M059J (cell line): ENCODE measurements at places on chromosomes 13 and 19. TPM values are rescaled to one million over a fixed set of nuclear protein-coding genes. Genes with fewer than 3 reads are reported as not detected.
A peak's percentile ranks its signal among the peaks of the same experiment; 100 is the strongest.

DNA sequence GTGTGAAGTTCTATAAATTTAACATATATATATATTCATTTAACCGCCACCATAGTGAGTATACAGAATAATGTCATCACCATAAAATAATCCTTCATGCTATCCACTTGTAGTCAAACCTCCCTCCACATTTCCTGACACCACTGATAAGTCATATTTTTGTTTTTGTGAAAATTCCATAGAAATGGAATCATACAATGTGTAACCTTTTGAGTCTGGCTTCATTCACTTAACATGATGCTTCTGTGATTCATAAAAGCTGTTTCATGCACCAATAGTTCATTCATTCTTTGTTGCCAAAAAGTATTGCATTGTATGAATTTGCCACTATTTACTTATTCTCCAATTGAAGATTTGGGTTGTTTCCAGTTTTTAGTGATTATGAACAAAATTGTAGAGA is 497.5 kb upstream of the PCDH20 start:
- no peak for DNase-seq

DNA sequence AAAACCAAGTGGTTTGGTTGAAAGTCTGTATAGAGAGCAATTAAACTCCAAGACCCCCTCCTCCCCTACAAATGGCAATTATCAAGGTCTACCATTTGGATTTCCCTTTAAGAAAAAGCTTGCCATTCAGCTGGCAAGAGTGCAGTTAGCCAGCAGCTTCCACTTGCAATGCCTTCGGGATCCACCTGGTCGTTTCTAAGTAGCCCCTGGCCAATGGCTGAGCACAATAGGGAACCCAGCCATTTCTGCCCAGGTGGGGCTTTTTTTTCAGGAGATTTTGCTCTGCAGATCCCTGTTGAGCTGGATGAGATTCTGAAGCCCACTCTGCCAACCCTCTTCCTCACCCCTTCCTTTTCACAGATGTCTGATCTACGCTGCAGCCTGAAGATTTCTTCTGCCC is 26.3 kb downstream of the TGDS start:
- DNase-seq: no peak

FOXO1 gene
- 3.6 and 6.8 TPM in 2 replicates for total RNA-seq

GRCh38 chr13:21987793-21988192 is 316.9 kb downstream of the FGF9 start:
- DNase-seq: no peak

RPL18A gene
- 622 and 685 TPM in 2 replicates for total RNA-seq

- DNase-seq: no peak
These were observed 35.5 kb upstream of the LPAR6 start for GRCh38 chr13:48448285-48448958.

- no peak for DNase-seq
These were observed 48.0 kb upstream of the SLC7A9 start for GRCh38 chr19:32917616-32917996.

GRCh38 chr13:106177146-106177545 is 358.3 kb downstream of the EFNB2 start:
- DNase-seq: no peak

GRCh38 chr13:40596484-40596883 is 70.0 kb downstream of the FOXO1 start:
- no peak for DNase-seq

IFNL1 gene
- total RNA-seq: 1.3 TPM in 1 of 2 replicates, not detected in the other

GNG8 gene
- total RNA-seq: not detected in 2 replicates

GRCh38 chr13:113178896-113179167 is 20.4 kb downstream of the PROZ start:
- peak; percentile 23 for DNase-seq

GRCh38 chr19:4267101-4267900 is 11.8 kb upstream of the SHD start:
- peak; percentile 48 for DNase-seq

GRCh38 chr13:38519229-38519911 is 167.5 kb upstream of the FREM2 start:
- DNase-seq: no peak

GRCh38 chr13:107649079-107649478 is 566.3 kb downstream of the LIG4 start:
- DNase-seq: no peak

DNA sequence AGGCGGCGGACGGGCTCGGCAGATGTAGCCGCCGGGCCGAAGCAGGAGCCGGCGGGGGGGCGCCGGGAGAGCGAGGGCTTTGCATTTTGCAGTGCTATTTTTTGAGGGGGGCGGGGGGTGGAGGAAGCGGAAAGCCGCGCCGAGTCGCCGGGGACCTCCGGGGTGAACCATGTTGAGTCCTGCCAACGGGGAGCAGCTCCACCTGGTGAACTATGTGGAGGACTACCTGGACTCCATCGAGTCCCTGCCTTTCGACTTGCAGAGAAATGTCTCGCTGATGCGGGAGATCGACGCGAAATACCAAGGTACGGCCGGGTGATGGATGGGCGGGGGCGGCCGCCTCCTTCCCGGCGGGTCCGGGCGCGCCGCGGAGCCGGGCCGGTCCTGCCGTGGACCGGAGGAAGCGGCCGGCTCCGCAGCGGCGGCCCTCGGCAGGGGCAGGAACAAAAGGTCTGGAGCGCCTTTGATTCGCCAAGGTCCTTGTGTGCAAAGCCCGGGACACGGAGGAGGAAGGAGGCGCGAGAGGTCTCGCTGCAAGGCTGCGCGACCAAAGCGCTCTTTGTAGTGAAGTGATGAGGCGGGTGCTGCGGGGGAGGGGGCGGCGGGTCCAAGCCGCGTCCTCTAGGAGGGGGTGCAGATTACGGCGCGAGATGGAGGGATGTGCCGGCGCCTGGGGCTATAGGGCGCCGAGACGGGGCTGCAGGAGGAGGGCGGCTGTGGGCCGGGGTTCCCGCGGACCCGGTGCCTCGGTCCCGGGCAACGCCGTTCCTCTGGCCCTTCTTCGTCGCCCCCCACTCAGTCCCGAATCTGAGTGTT is 689 bp downstream of the ING1 start:
- DNase-seq: peak; percentile 57

DNA sequence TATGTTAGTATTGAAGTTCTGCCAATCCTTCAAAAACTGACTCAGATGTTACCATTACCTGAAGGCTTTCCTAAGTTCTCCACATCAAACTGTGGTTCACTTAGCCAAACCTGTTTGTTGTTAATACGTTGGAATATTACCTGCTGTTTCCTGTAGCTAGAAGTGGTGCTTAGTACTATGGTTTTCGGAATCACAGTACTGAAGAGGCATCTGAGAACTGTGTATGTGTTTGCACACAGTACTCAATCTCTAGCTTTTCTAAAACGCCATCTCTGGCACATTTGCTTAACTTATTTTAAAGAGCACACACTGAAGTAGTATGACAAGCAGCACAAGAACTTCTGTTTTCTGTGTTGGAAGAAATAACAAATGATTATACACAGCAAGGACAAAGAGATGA is 248.2 kb downstream of the SHISA2 start:
- DNase-seq: no peak

DNA sequence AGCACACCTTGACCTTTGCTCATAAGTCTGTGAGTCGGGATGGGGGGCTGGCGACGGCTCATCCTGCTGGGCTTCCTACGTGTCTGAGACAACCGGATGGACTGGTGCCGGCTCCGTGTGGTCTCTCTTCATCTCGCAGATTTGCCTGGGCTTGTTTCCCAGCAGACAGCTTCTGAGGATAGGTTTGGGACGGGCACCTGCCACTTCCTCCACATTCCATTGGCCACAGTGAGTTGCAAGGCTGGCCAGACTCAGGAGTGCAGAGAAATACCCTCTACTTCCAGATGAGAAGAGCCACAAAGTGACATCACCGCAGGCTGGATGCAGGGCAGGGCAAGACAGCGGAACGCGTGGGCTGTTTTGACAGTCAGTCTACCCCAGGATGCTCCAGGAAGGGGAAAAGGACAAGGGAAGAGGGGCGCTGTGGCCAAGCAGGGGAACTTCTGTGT is 48.1 kb downstream of the IRS2 start:
- DNase-seq: no peak

DNA sequence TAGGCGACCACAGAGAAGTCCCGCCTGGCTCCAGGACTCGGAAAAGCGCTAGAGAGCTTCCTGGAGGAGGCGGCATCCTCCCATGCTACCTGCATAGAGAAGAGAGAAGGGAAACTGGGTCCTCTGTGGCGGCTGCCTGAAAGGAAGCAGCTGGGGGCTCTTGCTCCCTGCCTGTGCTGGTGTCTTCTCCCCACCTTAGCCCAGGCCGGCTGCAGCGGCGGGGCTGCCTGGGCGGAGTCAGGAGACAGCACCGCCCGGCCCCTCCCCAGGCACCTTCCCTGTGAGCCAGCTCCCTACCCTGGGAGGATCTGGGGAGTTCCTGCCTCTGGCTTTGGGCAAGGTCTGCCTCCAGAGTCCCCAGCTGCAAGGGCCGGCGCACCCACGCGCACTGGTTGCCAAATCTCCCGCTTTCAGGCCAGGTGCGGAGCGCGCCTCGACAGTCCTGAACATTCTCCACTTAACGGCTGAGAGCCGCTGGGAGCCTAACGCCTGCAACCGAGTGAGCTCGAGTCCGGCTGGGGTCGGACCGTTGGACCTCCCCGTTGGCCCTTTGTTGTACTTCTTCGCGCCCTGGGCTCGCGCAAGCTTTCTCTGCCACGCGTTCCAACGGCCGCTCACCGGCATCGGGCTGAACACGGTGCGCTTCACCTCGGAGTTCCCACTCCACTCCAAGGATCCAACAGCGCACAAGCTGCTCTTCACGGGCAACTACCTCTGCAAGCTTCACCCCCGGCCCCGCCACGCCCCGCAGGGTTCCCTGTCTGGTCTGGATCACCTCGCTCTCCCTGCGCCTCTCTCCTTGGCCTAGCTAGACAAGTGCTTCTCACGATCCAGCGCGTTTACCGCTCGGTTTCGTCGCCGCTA is 21.8 kb upstream of the ZNF30 start:
- no peak for DNase-seq

GRCh38 chr13:73809561-73809960 is 324.6 kb downstream of the KLF12 start:
- DNase-seq: peak; percentile 63

GRCh38 chr13:74204602-74205312 is 70.6 kb upstream of the KLF12 start:
- peak; percentile 85 for DNase-seq

DNA sequence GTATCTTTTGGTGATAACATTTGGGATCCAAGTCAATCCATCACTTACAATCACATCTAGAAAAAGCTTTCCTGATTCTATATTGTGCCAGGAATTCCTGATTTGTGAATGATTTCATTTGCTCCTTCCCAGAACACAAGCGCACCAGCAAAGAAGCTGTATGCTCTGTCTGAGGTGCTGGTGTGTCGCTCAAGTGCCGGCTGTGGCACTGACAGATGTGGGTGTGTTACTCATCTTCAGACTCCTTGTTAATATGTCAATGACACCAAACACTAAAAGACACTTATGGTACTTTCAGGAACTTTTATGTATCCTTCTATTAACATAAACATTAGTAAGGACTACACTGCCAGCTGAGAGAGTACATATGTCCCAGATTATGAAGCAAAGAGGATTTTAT is 429.1 kb downstream of the ITGBL1 start:
- DNase-seq: no peak

TMIGD2 gene
- total RNA-seq: not detected in 2 replicates

- no peak for DNase-seq
These were observed 16.6 kb upstream of the TRIM13 start for GRCh38 chr13:49980266-49980665.

SUPT5H gene
- 68.4 and 97.7 TPM in 2 replicates for total RNA-seq

ZNF43 gene
- 3.7 and 8.7 TPM in 2 replicates for total RNA-seq

ZNF302 gene
- total RNA-seq: 10.7 and 14.8 TPM in 2 replicates

- no peak for DNase-seq
These were observed 16.4 kb upstream of the ZNF492 start for GRCh38 chr19:22617614-22618320.

- no peak for DNase-seq
These were observed 24.6 kb downstream of the BICRA start for GRCh38 chr19:47633517-47633916.

GADD45GIP1 gene
- 48.1 and 54.0 TPM in 2 replicates for total RNA-seq

GRCh38 chr19:56764196-56764695 is 76.3 kb downstream of the PEG3 start:
- DNase-seq: peak; percentile 5

DNA sequence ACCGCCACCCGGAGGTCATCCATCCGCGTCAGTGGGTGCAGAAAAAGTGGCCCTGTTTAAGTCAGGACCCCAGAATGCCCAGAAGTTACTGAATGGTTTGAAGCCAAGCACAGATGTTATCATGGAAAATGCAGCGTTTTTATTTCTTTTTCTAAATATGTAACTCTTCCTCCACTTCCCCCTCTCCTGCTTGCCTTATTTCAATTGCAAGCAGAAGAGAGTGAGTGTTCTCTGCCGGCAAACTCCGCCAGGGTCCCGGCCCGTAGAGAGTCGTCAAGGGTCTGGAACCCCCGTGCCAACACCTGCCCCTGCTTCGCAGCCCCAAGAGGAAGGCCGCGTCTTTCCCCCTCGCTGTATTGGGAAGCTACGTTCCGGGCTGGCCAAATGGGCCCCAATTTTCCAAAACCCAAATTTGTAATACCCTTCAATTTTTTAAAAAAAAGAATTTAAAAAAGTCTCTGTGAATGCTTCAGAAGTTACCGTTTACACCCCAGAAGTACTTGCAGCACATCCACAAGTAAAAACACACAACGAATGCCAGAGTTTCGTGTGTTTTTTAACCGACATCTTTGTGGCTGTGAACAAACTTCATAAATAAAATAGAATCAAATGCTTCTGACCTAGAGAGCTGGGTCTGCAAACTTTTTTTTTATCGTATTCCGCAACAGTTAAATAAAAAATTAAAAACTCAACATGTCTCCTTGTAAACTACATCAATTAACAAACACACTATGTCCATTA is 712 bp upstream of the PDX1 start:
- DNase-seq: no peak

GRCh38 chr19:11693505-11694499 is 44.9 kb downstream of the ZNF823 start:
- peak; percentile 44 for DNase-seq

RNF225 gene
- not detected in 2 replicates for total RNA-seq

- peak; percentile 70 for DNase-seq
These were observed 37.1 kb upstream of the RNF113B start for GRCh38 chr13:98214008-98214643.

RNF113B gene
- not detected in 2 replicates for total RNA-seq

DNA sequence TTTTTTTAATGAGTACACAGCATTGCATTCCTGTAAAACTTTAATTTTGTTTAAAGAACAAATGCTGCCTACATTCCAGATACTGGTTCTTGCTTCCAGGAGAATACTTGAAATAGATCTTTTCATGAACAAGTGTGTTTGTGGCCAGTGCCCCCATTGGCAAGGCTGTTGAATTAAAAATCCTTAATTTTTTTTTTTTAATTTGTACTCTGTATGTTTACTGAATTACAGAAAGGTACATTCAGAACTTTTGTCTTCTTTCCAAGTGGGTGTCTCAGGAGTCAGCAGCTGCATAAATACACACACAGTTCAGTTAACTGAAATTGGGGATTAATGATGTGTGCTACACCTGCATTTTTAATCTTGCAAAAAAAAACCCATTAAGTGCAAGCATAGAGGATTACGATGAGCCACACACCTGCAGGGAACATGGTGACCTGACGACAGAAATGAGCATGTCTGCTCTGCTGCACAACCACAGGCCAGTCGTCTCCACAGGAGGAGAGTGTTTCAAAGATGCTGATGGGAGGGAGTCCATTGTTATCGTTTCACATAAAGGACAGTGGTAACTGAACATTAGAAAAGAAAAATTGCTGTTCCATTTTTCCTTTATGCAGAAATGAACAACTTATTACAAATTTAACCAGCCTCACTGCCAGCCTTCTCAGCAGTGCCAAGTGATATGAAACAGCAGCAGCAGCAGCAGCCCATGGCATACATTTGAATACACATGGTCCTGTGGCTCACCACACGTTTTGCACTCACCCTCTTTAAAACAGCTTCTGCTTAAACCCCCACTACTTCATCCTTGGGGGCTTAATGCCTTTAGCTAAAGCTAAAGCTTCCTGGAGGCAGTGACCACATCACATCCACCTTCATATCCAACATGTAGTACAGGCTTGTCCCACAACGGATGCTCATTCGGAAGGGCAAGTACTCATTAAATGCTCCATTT is 72.3 kb upstream of the RFC3 start:
- no peak for DNase-seq
